ENCODE measurements at places on chromosomes 4 and X. TPM values are rescaled to one million over a fixed set of nuclear protein-coding genes. Genes with fewer than 3 reads are reported as not detected.

IL13RA2 gene
- not detected for total RNA-seq

DNA sequence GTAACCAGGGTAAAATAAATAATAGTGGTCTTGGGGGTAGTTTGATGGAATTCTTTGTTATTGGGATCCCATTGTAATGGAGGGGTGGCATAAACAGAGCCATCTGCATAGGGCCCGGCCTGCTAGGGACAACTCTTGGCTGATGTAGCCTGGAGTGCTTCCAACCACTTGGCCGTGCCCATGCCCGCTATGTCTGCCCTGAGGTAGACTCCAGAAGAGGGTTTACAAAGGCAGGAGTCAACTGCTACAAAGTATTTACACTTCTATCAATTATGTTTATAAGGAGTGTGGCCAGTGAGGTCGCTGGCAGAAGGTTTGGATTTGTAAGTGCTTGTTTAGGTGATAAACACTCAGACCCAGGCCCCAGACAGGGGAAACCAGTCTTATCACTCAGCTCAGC, 8.1 kb downstream of the RASL11B start:
- no peaks in the 10 kb centered on the region for H3K36me3 ChIP-seq
- no peak for DNase-seq
- no peak overlapping the region for H3K4me3 ChIP-seq
- H3K4me1 ChIP-seq: no peaks in the 10 kb centered on the region

MXRA5 gene
- 5.0 TPM for total RNA-seq

ASMTL gene
- 14.9 TPM for total RNA-seq

MYL5 gene
- 135 TPM for total RNA-seq

DNA sequence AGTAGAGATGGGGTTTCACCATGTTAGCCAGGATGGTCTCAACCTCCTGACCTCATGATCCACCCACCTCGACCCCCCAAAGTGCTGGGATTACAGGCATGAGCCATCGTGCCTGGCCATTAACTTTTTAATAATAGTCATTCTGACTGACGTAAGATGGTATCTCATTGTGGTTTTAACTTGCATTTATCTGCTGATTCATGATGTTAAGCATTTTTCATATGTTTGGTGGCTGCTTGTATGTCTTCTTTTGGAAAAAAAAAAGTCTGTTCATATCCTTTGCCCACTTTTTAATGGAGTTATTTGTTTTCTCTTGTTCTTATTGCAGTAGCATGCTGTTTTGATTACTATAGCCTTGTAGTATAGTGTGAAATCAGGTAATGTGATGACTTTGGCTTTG, 45.8 kb downstream of the ANXA10 start:
- H3K27me3 ChIP-seq: no peaks in the 10 kb centered on the region
- H3K27ac ChIP-seq: no peak overlapping the region
- no peaks in the 10 kb centered on the region for H3K4me1 ChIP-seq
- no peaks in the 10 kb centered on the region for H3K36me3 ChIP-seq

Data from Peyer's patch (tissue), 4 donors.